ENCODE measurements at places on chromosomes 12 and 14.

DNA sequence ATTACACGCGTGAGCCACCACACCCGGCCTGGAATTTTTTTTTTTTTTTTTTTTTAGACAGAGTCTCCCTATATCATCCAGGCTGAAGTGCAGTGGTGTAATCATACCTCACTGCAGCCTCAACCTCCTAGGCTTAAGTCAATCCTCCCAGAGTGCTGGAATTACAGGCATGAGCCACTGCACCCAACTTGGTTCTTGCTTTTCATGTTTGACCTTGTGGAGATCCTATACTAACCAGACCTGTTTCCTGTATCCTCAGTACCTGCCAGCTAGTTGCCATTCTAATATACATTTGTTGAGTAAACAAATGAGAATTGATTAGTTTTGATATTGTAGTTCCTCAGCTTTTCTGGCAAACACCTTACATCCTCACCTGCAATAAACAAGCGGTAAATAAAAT is 3.2 kb upstream of the VSIG10 start:
- DNase-seq, result no peak

DNA sequence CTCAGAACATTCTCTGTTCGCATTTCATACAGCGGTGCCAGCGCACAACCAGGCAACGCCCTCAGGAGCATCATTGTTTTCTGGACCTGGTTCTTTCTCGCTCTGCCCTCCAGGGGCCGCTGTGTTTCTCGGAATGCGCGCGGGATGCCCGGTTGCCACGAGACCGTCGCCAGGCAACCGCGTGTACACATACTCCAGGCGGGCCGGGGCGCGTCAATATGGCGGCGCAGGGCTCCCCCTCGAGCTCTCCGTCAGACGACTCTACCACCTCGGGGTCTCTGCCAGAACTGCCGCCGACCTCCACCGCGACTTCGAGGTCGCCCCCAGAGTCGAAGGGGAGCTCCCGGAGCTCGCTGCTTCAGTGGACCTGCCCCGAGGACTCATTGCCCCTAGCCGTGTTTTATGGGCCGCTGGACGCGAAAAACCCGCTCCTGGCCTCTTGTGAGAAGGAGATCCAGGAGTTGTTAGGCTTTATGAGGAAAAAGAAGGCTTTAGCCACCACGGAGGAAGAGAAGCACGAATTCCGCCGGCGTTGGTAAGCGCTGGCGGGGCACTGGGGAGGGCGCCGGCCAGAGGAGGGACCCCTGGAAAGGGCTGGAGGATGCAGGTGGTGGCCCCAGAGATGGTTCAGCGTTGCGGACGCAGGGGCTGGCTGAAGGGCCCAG is at the start of gene CFAP54:
Gene CFAP54 (plus strand): TSS at position 186 of the 665 bp plus-strand sequence. CDS start 33 bp downstream, at position 219.
- peak; percentile 82 for DNase-seq

GRCh38 chr12:16076970-16077522 is 165.9 kb downstream of the DERA start:
- no peak for DNase-seq

GRCh38 chr14:78446807-78447206 is 276.6 kb downstream of the NRXN3 start:
- DNase-seq, result peak; percentile 8

DNA sequence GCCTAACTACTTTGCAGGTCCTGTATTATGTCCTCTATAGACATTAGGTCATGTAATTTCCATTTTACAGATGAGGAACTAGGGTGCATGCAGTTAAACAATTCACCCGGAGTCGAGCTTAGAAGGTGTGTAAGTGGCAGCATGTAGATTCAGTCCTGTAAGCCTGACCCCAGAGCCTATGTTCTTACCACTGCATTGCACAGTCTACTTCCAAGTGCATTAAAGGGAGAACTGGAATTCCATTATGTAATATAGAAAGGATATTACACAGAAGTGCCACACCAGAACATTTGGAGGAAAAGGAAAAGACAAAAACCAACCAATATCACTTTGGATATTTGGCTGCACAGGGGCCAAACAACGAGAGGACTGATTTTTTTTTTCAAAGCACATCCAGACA is 1.2 kb downstream of the GLT8D2 start:
- DNase-seq, result no peak

DNA sequence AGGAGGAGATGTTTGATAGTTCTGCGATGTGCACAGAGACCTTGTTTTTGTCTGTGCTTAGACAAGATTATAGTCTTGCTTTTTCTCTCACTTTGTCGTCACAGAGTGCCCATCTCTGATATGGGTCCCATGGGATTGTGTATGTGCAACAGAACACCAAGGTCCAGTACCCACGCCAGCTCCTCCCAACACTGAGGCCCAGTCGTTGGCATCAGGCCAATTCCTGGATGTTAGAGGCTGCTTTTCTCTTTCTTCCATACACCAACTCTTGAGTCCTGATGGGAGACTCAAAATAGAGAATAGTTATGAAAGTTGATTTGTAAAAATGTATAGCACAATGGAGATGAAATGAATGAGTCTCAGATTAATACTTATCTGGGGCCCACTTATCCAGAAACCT is 22.7 kb upstream of the PRMT8 start:
- DNase-seq, result no peak

DNA sequence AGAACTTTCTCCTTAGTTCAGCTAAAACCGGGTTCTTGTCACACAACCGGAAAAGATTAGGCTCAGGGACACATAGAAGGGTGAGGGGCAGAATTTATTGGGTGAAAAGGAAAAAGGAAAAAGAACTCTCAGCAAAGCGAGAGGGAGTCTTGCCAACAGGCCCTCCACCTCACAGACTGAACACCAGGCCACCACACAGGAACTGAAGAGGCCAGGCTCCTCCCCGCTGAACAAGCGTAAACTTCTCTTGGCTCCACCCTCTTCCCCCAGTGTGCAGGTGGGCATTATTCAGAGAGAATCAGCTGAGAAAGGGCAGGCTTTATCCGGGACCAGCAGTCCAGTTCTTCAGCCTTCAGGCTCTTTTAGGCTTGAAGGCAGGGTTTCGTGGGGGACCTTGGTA is 125.6 kb upstream of the FGD4 start:
- DNase-seq, result no peak

GRCh38 chr12:53462935-53463334 is 11.0 kb downstream of the PCBP2 start:
- no peak for DNase-seq

DNA sequence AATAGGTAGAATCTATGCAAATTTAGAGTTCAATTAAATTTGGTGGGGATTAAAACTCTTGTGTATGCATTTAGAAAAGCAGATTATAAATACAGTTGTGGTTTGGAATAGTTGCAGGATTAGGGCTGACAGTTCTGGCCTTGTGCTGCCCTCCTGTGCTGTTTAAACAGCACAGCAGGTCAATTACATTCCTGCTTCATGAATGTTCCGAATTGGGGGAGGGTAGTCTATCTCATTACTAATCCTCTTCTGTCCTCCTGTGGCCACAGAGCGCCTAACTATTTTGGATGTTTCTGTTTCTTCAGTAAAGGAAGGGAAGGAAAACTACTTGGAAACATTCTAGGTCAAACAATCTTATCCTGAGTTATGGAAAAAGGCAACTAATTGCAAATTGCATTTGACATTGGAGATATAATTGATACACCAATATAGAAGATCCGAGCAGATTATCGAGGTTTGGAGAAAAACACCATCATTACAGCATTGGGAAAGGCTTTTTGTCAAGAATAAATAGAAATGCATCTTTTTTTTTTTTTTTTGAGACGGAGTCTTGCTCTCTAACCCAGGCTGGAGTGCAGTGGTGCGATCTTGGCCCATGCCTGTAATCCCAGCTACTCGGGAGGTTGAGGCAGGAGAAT is 8.7 kb upstream of the GPR19 start:
- DNase-seq, result peak; percentile 91

DNA sequence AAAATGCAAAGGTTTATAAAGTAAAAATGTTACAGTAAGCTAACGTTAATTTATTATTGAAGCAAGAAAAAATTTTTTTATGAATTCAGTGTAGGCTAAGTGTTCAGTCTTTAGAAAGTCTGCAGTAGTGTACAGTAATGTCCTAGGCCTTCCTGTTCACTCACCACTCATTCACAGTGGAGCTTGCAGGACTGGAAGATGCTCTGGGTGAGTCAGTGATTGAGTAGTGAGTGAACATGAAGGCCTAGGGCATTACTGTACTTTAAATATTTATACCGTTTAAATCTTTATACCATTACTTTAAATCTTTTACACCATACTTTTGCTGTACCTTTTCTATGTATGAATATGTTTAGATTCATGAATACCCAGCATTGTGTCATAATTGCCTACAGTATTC is 120.3 kb upstream of the SLC38A4 start:
- no peak for DNase-seq
